Activated CD4-positive, alpha-beta T cell treated with anti-CD3 and anti-CD28 coated beads for 4 hours (primary cell): ENCODE measurements at places on chromosomes 16 and 17.
A peak's percentile ranks its signal among the peaks of the same experiment; 100 is the strongest.

DNA sequence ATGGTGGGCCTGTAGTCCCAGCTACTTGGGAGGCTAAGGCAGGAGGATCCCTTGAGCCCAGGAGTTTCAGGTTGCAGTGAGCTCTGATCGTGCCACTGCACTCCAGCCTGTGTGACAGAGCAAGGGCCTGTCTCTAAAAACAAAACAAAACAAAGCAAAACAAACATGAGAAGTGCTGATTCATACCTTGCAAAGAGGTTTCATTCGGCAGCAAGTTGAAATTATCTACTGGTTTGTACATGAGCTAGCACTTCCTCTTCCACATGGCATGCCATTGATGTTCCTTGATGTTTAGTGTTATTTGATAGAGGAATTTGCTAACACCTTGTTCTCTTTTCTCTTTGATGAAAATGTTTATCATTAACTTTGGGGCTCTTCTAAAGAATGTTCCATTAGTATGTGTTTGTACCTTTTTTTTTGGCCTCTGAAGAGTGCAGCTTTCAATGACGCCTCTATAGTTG is 50.6 kb downstream of the SPECC1 start:
- DNase-seq, result no peak

DNA sequence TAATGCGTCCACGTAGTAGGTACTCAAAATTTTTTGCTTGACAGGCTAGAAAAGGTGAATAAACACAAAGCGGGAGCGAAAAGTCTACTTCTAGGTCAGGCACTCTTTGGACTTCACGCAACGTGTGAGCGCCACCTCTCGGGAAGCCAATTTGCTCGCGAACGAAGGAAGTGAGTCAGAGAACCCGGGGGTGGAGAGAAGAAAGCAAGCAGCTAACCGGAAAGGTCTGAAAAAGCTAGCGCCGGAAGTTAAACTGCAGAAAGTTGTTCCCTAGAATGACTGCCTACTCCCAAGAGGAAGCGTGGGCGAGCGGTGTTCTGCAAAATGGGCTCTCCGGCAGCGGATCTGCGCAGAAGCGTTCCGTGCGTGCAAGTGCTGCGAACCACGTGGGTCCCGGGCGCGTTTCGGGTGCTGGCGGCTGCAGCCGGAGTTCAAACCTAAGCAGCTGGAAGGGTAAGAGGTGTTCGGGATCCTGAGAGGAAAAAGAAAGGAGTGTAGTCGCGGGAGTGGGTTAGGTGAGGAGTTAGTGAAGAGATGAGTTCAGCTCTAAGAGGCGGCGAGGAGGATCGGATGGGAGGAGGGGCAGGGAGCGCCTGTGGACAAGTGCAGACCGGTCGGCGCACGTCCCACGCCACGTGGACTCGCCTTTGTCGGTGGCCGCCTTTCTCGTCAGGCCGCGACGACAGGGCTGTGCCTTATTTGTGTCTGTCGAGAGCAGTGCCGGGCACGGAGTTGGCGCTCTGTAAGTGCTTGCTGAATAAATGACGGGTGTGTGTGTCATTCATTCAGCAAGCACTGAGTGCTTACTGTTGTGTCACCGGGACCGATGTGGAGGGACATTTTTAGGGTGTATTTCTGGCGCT is at the start of gene NME1:
TSS of gene NME1 (plus strand) at position 350 of the 863 bp plus-strand sequence. CDS start 2,096 bp downstream, outside the sequence.
- peak; percentile 97 for DNase-seq

DNA sequence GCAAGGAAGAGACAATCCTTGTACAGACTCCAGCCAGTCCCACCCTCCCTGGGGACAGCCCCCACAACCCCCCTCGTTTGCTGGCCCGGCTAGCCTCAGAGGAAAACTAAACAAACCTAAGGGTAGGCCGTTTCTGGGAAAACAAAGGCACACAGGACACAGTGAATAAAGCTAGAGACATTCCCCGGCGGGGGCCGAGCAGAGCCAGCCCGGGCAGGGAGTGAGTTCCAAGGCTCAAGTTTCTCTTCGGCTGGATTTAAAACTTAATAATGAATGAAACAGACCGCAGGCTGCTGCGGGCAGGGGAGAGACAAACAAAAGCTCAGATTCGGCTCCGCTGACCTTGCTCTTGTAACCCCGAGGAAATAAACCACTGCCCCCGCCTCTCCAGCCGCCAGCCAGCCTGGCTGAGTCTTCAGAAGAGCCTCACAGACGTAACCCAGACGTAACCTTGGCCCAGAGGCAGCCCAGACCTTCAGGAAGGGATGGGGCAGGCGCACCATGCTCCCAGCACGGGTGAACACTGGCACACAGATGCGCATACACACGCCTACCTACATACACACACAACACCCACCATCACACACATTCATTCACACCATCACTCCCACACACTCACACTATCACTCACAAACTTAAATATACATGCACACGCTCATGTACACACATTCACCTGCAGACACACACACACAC is 216.0 kb downstream of the ZNF423 start:
- no peak for DNase-seq

DNA sequence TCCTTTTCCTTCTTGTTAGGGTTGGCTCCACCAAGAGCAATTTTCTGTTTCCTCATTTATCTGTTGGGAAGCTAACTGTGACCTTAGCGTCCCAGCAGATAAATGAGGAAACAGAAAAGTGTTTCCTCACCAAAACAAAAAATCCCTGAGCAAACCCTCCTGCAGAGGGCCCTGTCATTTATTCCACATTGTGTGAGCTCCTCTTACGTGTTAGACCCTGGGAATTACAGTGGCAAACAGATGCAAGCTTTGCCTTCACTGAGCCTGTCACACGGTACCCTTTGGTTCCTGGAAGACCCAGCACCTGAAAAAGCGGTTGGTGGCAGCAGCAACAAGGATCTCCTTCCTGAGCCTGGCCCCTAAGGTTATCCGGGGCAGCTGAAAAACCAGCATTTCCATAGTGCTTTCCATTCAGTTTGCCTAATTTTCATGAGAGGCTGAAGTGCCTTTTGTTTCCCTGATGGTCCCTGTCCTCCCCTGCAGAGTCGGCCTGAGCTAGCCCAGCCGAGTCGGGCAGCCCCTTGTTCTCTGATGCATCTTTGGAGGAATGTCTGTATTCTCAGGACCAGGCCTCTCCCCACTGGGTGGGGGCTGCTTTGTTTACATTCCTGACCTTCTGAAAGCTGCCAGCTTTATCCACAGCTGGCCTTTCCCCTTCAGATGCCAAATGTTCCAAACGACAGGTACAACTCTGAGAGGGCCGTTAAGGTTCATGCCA is 34.7 kb downstream of the YPEL2 start:
- DNase-seq, result no peak

- DNase-seq, result peak; percentile 21
These were observed 46.9 kb upstream of the HNF1B start for GRCh38 chr17:37791447-37792399.

- DNase-seq, result no peak
These were observed 157.7 kb upstream of the RPL38 start for GRCh38 chr17:74045608-74046280.

DNA sequence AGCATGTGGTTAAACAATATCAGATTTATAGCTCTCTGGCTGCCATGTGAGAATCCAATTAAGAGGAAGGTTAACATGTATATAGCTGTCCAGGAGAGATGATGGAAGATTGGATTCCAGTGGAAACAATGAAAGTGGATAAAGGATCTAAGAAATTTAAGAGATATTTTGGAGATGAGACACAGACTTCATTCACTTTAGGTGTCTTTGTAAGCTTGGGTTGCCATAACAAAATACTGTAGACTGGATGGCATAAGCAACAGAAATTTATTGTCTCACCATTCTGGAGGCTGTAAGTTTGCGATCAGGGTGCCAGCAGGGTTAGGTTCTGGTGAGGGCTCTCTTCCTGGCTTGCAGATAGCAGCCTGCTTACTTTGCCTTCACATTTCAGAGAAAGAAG is 155.9 kb upstream of the MYOCD start:
- DNase-seq, result no peak

DNA sequence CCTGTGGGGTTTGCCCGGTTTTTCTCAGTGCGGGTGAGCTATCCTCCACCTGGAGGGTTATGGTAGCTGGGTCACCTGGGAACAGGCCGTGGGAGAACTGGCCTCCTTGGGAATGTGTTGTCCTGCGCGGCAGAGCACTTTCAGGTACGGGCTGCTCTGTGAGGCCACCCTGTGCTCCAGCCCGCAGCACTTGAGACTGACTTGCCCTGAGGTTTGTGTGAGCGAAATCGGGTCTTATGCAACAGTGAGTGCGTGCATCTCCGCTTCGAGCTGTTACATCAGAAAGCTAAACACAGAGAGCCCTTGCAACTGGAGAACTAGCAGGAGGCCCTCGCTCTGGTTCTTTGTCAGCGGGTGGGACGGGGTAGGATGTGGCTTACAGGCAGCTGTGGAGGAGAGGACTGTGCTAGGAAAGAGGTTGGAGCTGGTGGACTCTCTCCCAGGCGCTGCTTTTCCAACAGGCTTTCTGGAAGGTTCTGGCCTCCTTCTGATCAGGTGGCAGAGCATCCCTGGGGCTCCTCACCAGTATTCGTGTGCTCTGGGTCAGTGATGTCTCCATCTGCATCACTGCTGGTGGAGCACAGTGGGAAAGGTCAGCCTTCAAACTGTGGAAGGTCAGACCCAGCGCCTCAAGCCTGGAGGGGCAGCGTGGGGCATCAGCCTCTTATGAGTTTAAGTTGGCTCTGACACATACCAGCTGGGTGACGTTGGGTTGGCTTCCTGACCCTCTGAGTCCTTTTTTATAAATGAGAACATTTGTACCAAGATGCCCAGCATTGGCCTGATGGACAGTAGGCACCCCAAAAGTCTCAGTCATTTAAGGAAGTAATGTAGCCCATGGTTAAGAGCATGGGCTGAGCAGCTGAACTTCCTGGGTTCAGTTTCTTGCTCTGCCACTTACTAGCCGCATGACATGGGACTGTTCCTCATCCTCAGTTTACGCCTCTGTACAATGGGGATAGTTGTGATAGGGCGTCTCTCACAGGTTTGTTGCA is 76.3 kb downstream of the KSR1 start:
- no peak for DNase-seq

DNA sequence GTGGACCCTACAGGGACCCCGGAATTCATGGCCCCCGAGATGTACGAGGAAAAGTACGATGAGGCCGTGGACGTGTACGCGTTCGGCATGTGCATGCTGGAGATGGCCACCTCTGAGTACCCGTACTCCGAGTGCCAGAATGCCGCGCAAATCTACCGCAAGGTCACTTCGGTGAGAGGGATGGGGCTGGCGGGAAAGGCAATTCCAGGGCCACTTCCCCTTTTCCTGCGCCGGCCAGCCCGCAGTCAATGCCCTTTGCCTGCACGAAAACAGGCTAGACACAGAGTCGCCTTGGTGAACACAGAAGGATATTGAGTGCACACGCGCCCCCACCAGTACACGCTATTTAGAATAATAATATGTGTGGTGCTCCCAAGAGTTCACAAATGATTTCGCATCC is 4.0 kb downstream of the WNK4 start:
- DNase-seq, result no peak

- no peak for DNase-seq
These were observed at the start of gene HSD17B2 for GRCh38 chr16:82034981-82035612. HSD17B2 (plus strand) TSS chr16:82035253; CDS start chr16:82035425, 172 bp downstream.

DNA sequence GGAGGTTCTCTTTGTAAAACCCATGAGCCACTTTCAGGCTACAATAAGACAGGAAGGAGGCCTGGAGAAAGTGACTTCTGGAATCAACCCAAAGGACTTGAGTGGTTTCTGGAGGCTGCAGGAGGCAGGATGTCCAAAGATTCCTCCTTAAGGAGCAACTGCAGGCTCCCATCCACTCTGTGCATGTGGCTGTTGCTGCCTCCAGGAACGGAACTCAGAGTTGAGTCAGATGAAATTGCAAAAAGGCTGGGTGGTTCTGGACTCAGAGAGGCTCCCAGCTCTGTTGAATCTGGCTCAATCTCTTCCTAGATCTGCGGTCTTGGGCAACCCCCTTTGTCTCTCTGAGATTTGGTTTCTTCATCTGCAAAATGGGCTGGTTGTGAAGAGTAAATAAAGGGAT is 197.1 kb downstream of the SHISA9 start:
- no peak for DNase-seq

- DNase-seq, result peak; percentile 69
These were observed 7.6 kb downstream of the MYO1C start for GRCh38 chr17:1484676-1485422.

DNA sequence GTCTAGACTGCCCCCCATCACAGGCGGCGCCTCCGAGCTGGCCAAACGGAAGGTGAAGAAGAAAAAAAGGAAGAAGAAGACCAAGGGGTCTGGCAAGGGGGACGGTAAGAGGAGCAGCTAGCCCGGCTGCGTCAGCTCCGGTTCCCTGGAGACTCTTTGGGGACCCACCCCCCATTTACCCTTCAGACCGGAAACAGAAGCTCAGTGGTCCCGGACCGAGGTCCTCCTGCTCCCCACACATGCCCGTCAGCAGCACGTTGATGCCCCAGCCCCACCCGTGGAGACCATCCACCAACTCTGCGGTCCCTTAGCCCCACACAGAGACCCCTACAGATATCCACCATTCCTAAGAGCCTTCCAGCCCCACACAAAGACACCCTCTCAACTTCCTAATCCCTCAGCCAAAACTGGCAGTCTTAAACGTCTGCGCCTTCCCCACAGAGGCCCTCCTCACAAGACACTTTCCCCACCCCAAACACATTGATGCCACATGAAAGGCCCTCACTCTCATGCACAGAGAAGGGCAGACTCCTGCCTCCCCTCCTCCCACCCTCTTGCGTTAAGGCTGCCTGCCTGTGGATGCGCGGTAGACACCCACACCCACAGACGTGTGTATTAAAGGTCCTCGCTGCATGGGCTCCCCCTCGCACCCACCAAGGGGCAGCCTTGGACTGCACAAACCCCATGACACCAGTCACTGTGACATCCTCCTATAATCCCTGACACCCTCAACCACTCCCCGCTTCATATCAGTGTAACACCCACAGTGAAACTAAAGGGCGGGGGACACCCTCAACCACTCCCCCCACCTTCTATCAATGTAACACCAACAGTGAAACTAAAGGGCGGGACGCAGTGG is 58.2 kb upstream of the RPH3AL start:
- peak; percentile 62 for DNase-seq

- no peak for DNase-seq
These were observed 8.7 kb downstream of the PPM1E start for GRCh38 chr17:58764373-58764772.

GRCh38 chr17:41519501-41520224 is 973 bp upstream of the KRT15 start:
- DNase-seq, result no peak

GRCh38 chr16:50490828-50491227 is 57.4 kb upstream of the NKD1 start:
- no peak for DNase-seq

DNA sequence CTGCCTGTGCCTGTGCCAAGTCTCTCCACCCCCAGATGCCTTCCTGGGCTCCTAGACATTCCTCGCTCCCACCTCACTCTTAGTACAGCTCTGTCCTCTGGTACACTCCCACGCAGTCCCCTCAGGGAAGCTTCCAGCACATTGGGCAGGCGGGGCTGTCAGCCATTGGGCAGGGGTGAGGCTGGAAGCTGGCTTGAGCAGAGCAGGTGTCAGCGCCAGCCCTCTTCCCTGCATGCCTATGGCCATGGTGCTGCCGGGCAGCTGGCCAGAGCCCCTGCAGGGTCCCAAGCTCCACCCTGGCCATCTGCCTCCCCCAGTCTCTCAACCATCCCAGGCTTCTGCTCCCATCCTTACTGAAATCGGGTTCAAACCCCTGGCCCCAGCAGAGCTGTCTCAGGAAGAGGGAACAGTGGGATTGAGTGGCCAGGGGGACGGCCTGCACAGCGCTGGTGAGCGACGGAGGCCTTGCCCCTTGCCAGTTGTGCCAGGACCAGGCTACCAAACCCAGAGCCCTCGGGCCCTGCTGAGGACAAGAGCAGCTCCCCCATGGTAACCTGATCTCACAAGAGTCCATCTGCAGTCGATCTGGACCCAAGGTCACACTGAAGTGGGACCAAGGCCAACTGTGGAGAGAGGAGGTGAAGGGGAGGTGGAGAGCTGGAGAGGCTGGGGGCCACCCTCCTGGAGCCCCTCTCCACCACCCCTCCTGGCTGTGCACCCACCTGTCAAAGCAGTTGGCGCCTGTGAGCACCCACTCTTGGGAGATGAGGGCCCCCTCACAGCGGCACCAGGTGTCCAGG is 2.4 kb upstream of the B9D1 start:
- no peak for DNase-seq
